ENCODE measurements at places on chromosomes 5 and 9.

DNA sequence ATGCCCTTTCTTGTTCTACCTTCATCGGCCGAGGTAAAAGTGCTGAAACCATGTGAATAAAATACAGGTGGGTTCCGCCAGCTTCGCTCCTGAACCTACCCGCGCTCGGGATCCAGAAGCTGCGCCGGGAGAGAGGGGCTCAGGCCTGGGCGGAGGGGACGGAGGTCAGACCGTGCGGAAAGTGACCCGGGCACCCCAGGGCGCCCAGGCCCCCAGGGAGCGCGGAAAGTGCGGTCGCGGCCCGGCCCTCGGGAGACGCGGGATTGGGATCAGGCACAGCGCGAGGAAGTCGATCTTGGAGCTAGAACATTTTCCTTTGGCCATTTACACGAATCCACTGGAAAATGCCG lies 329 bp downstream of the SYK start:
- no peak for DNase-seq

DNA sequence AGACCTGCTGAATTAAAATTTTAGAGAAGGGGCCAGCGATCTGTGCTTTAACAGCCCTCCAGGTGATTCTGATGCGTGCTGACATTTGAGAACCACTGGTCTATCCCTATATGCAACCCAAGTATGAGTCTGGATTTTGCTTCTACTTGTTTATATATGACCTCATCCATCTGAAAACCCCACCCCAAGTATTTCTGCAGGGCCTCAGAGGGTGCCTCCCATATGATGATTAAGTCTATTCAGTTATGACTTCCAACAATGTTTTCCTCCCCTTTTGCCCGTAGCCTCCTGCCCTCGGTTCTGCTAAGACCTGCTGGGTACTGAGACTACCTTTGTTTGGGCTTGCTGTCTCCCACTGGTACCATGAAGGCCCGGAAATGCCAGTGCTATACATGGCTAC lies 376.0 kb upstream of the SMARCA2 start:
- no peak for DNase-seq

- no peak for DNase-seq
Observed at GRCh38 chr9:108056805-108057386, 567.3 kb upstream of the KLF4 start.

- no peak for DNase-seq
Observed at GRCh38 chr5:96823900-96824380, 16.2 kb upstream of the ERAP1 start.

GRCh38 chr5:154196955-154197652 lies 6.6 kb downstream of the GALNT10 start:
- DNase-seq: peak; percentile 88

DNA sequence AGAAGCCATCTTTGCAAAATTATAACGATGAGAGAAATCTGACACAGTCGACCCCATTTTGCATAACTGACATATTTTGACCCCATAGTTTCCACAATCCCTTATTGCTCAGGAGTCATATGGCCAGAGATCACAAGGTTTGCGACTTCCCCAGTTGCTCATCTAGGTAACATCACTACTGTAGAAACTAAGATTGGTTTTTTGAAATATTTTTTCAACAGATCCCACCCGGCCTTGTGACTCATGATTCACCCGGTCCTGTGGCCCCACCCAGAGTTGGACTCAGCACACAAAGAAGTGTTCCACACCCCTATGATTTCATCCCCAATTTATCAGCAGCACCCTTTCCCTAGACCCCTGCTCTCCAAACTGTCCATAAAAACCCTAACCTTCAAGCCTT lies 50.2 kb downstream of the TIMD4 start:
- no peak for DNase-seq

GRCh38 chr5:79509244-79509885 lies 4.6 kb downstream of the HOMER1 start:
- no peak for DNase-seq

DNA sequence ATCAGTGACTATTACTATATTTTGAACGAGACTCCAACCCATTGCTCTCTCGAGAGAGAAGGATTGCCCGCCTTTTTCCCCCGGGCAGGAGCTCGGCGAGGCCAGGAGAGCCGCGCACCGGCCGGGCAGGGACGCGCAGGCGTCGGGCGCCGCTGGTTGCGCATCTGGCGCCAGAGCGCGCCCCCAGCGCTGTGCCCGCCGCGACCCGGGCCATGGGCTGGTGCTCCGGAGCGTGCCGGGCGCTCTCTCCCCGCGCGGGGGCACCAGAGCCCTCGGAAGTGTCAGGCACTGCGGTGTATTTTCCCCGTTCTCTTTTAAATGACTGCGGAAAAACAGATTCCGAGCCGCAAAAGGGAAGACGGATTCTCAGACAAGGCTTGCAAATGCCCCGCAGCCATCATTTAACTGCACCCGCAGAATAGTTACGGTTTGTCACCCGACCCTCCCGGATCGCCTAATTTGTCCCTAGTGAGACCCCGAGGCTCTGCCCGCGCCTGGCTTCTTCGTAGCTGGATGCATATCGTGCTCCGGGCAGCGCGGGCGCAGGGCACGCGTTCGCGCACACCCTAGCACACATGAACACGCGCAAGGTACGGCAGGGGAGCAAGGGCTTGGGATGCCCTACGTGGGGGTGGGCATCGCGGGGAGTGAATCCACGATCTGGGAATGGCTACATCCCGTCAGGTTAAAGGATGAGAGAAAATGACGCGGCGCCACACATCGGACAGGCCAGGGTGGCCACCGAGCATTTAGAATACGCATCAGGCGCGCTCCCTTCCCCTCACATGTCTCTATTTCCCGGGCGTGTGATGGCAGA lies 1.1 kb upstream of the NTRK2 start:
- peak; percentile 69 for DNase-seq

GRCh38 chr9:27990524-27990923 lies 417.2 kb upstream of the C9orf72 start:
- DNase-seq: no peak

DNA sequence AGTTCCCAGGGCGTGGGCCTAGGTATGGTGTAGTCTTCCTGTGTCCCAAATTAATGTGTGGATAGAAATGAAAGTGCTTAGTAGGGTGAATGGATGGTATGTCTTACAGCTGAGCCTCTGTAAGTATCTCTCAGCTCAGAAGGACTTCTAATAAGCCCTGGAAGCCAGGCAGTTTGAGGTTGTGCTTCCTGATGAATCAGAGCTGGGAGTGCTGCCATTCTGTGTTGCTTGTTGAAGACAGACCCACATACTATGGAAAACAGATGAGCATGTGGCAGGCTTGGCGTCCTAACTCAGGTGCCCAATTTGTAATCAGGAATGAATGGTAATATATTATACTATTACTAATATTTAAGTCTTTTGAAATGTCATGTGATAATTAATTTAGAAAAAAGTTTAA lies 69.8 kb downstream of the CMYA5 start:
- no peak for DNase-seq

DNA sequence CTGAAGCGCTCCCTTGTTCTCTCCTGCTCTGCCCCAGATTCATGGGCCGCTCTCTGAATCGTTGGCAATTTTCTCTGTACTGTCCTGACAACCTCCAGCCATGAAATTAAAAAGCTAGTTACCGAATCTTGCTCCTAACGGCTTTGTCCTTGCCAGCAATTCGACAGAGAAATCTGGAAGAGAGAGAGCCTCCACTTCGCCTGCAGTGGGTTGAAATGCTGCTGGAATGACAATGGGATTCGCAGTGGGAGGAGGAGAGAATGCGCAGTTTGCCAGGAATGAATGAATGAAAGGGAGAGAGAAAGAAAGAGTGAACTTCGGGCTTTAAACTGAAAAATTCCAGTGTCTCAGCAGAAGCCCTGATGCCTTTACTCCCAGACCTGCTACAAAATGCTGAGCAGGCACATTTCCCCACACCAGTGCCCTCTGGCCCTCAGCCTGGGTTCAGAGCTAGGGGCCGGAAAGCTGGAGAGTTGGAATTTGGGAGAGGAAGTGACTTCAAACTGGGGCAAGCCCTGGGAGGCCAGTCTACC lies 11.5 kb upstream of the BOD1 start:
- no peak for DNase-seq

GRCh38 chr5:147410496-147411358 lies 99.1 kb downstream of the DPYSL3 start:
- DNase-seq: no peak

GRCh38 chr5:93598091-93599000 lies 15.3 kb downstream of the NR2F1 start:
- no peak for DNase-seq

- no peak for DNase-seq
Observed at GRCh38 chr9:129781981-129782380, 21.0 kb upstream of the TOR1B start.

DNA sequence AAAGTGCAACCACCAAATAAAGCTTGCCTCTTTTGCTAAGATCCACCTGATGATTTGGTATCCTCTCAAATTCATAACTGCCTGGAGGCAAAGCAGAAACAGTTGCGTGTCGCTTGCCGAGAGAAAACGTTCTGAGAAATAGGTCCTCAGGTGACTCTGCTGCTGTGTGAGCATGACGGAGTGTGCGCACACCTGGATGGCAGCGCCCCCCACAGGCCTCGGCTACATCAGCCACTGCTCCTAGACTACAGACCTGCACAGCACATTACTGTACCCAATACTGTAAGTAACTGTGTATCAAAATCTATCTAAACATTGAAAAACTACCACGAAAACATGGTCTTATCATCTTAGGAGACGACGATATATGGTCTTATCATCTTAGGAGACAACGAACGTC lies 87.4 kb downstream of the CAMSAP1 start:
- no peak for DNase-seq

DNA sequence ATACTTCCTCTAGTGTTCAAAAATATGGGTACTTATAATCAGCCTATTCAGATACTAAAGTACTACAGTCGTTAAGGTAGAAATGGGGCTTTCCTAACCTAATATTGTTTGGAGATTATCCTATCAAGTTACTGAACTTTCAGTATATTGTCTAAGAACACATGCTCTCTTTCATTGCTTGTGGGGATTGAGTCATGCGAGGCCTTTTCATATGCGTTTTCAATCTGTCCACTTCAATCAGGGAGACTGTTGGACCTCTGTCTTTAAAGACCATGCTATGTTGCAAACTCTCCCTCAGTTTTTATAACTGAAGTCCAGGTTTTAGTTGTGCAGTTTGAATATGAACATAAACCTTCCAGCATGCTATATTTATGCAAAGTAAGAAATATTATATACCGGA lies 15.0 kb downstream of the PRR16 start:
- no peak for DNase-seq

GRCh38 chr5:120326651-120327050 lies 137.4 kb upstream of the PRR16 start:
- no peak for DNase-seq

DNA sequence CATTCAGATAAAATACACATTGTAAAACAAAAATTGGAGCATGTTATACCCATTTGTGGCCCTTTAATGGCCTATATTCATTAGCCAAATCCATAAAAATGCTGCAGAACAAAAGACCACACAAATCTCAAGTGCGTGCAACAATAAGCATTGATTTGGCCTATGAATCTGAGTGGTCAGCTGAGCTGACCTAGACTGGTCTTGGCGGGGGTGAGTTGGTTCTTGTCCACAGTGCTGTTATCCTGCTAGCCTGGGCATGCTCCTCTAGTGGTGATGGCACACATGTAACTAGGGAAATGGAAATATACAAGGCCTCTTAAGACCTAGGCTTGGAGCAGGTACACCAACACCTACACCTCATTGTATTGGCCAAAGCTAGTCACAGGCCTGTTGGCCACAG lies 122.2 kb upstream of the TBCA start:
- DNase-seq: no peak

- no peak for DNase-seq
Observed at GRCh38 chr5:112663146-112663545, 74.5 kb upstream of the APC start.

DNA sequence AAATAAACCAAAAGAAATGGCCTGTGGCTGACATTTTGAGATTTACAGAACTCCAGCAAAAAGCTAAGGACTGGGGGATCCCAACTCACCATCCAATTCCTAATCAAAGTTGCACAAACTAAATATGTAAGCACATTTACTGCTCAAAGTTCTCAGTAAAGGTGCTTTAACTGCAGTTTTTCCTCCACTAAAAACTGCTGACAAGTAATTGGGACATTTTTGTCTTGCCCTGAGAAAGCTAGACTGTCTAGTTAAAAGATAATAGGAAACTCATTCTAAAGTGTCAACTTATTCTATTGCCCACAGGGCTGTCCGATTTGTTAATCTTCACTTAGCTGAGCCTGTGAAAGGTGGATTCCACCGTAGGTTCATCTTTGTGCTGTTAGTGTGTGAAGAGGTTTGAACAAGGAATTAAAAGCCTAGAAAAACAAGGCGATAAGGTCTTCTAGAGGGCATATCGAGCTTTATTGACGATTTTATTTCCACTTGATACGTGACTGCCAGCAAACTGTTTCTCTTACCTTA lies 1.0 kb downstream of the DOCK8 start:
- no peak for DNase-seq

DNA sequence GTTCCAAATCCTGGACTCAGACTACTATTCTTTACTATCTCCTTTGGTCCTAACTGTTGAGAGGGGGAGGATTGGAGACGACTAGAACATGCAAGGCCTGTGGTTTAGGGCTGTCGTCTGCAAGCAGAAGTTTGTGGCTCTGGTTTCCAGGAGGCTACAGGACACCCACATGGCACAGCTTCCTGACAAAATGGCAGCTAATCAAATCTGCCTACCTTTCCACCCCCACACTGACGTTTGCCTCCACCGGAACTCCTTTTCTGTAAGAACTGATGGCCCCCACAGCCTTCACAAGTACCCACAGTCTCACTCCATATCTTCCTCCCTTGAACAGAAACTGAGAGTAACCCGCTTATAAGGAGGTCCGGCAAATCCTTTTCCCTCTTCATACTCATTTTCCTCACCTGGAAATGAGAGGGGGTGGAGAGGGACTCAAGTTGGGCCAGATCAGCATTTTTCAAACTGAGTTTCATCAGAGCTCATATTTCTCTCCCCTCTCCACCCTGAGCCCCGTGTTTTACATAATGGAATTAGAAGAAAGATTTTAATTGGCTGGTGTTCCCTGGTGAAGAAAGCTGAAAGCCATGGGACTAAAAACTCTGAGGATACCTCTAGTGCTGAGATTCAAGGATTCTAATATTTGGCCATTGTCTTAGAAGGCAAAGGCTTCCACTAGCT lies 5.2 kb downstream of the SLC31A2 start:
- DNase-seq: peak; percentile 85

DNA sequence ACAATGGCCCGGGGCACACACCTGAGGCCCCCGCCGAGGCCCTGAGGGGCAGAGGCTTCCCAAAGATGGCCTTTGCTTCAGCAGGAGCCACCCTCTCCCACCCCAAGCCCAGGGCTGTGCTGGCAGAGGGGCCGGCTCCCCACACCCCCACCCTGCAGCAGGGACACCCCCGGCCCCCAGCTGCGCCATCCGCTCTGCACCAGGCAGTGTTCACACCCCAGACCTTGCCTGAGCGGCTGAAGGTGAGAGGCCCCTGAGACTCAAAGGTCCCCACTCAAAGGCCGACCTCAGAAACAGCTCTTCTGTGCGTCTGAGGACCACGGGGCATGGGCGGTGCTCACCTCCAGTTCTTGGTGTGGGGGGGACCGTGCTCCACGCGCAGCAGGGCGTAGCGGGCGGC lies 37.6 kb downstream of the SLC12A7 start:
- DNase-seq: no peak

DNA sequence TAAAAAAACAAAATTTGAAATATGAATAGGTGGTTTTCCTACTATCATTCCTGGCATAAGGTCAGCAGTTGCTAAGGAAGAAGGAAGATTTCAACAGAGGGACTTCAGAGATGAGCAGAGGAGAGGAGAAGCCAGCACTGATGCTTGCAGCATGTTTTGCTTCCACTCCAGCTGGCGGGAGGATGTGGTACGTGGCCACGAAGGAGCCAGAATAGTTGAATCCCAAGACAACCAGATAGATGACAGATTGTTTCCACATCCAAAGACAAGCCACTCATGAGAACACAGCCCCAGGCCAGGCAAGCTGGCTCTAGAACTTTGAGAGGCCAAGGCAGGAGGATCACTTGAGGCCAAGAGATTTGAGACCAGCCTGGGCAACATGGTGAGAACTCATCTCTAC lies 15.1 kb downstream of the TIMD4 start:
- DNase-seq: no peak
